Osteocyte (in vitro differentiated cells): ENCODE measurements at places on chromosomes 16 and 17. TPM values are rescaled to one million over a fixed set of nuclear protein-coding genes. Genes with fewer than 3 reads are reported as not detected.

DNA sequence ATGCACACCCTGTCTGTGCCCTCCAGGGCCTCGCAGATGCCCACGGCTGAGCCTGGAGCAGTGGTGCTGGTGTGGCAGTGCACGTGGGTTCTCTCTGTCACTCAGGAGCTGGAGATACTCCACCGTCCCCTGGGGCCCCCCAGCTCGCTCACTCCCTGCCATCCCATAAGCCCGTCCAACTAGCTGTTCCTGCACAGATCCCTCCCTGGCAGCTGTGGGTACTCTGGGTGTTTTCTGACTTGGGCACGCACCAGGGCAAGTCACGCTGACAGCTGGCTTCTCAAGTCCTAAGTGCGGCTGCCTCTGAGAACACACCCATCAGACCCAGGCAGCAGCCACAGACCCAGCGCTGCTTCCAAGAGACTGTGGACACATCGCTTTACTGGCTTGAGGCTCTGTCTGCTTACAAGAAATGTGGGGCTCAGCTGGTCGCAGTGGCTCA is 25.4 kb upstream of the ITGB4 start:
- DNase-seq: no peak

DNA sequence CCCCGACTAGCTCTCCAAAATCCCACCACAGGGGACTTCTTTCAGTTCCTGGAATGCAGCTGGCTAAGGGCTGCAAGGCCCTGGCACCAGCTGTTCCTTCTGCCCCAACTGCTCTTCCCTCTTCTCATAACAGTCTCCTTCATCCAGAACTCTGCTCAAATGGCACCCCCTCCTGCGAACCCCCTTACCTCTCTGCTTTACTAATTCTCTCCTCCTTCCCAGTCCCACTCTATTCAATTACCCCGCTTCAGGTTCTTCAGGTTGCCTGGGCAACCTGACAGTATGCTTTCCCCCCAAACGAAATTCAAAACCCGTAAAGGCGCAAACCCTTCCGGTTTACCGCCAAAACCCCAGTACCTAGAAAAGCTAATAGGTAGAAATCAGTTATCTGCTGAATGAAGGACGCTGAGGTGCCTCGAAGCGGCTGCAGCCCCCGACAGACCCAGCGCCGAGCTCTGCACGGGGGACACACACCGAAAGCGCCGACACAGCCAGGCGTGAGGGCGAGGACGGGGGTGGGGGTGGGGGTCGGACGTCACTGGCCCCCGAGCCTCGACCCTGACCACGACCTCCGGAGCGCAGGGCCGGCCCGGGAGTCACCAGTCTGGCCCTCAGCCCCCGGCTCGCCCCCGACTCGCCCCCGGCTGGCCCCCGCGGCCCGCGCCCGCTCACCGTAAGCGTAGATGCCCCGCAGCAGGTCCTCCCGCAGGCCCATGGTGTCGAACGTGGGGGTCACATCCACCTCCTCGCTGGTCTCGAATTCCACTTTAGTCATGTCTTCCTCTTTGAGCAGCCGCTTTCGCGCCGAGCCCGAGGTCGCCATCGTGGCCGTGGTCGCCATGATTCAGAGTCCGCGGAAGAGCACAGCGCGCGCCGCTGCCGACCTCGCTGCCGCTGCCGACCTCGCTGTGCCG is 550 bp downstream of the EIF4A3 start:
- DNase-seq: no peak

- DNase-seq: no peak
Measured at GRCh38 chr16:27337024-27337423, 23.2 kb downstream of the IL4R start.

DNA sequence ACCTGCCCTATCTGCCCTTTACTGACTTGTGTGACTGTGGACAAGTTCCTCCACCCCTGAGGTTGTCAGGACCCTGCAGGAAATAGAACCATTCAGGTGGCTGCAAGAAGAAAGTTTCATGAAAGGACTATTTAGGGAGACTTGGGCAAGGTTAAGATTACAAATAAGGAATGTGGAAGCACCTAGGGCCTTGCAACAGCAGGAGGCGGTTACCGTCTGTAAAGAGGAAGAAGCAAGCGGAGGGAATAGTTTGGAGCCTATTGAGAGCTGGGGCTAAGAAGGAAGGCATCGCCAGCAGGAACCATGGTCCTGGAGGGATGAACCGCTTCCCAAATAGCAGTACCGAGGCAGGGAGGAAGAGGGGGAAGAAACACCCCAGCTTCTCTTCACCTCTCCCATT is 132.4 kb downstream of the PRKCB start:
- DNase-seq: no peak

DNA sequence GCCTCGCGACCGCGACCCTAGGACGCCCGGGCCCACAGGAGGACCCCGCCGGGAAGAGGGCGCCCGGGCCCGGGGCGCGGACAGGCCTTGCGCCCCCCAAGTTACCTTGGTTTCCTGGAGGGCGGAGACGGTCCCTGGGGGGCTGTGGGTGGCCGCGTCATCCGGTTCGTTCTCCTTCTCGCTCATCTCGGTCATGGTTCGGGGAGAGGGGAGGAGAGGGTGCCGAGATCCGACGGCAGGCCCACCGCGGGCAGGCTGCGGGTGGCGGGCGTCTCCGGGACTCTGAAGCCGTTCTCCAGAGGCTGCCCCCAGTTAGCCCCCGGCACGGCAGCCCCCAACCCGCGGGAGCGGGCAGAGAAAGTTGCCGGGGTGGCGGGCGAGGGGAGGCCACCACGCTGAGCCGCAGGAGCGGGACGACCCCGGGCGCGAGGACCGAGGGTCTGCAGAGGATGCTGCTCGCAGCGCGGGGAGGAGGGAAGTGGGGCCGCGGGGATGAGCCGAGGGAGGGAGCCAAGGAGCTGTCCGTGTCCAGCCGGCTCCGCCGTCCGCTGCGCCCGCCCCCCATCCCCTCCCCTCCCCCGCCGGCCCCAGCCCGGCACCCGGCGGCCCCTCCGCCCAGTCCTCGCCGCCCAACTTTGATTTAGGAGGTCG is at the start of gene STAC2:
Gene STAC2 (minus strand): TSS at position 638 of the 651 bp plus-strand sequence. CDS start 443 bp downstream, at position 195.
- DNase-seq: no peak

GRCh38 chr17:80137131-80137530 is 9.8 kb downstream of the EIF4A3 start:
- DNase-seq: no peak

- DNase-seq: no peak
Measured at GRCh38 chr17:56773124-56773523, 60.6 kb downstream of the C17orf67 start.

- no peak for DNase-seq
Measured at GRCh38 chr16:593406-593805, 3.5 kb downstream of the RAB40C start.

DNA sequence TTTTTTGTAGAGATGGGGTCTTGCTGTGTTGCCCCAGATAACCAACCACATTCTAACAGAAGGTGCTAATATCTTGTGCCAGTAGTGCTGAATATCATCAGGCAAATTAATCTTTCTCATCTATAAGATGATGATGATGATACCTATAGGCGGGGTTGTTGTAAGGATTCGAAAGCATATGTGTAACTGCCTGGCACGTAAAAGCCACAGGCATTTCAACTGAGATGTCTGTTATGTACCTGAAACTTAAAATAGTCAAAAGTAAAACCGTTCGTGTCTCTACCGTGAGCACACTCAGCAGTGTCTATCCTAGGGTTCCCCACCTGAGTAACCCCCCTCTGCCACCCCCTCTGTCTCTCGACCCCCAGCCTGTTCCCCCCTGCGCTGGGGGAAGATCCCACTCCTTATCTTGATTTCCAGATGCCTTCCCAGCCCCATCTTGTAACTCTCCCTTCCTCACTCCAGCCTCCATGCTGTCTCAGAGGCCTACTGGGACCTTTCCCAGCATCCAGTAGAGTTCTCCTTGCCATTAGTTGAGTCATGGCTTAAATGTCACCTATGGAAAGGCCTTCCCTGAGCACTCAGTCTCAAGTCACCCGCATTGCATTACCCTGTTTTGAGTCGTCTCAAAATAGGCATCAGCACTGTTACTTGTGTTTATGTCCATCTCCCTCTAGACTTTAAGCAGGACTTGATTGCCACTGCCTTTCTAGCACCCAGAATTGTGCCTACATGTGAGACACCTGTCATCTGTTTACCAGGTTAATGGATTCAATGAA is 34.1 kb downstream of the CDRT15 start:
- peak; percentile 27 for DNase-seq

DNA sequence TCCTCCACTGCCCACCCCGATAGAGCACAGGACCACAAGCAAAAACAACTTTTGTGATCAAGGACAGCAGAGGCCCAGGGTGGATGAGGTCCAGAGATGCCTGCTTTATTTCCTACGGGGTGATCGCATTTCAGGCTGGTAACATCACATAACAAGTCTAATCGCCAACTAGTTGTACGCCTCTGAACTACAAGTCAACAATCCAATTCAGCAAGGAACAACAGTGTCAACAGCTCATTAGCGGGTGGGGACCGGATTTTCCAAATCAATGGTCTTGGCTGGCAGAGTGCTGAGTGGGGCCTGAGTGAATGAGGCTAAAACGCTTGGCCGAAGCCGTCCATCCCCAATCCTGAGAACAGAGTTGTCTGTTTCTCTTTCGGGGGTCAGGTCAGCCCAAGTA is 17.1 kb downstream of the MRM3 start:
- DNase-seq: no peak

- DNase-seq: peak; percentile 17
Measured at GRCh38 chr16:71352963-71353460, 5.5 kb upstream of the CALB2 start.

DNA sequence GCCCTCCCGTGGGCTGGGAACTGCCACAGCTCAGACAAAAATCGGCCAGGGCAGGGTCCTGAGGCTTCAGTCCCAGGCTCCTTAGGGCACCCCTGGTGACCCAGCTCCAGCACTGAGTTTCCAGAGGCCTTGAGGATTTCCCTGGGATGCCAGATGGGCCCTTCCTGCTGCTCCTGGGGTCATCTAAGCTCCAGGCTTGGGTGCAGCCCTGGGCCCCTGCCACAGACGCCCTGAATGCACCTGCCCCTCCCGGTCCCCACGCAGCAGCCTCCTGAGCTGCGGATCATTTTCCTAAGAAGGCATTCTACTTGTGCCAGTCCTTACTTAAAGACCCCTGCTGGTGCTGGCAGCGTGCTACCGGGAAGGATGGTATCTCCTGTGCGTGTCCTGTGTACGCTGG is 6.0 kb upstream of the RNPS1 start:
- DNase-seq: no peak

DNA sequence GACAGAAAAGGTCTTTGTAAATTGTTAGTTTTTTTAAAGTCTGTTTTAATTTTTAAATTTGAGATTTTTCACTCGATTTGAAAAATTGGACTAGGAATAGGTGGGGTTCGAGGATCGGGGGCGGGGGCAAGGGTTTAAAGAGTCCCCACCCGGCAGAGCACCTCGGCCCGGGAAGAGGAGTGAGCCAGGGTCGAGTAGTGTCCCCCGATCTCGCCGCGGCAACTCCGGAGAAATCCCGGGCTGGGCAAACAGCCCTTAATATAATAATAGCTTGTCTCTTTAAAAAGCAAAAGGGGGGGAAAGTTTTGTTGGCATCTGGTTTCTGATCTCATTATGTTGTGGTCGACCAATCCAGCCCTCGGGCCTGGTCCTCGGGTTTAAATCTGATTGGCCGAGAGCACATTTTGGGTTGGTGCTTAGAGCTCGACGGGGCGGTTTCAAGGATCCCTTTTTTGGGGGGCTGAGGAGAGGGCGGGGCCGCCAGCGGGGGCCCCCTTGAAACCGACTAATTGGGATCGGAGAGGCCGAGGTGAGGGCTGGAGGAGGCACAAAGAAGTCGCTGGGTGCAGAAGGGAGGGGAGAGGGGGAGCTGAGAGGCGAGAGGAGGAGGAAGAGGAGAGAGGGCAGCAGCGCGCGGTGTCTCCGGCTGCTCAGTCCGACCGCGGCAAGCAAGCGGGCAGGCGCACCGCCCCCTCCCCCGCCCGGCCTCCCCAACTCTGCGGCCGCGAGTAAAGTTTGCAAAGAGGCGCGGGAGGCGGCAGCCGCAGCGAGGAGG is at the start of gene FZD2:
Gene FZD2 (plus strand): TSS at position 653 of the 775 bp plus-strand sequence. CDS start 205 bp downstream, outside the sequence.
- peak; percentile 98 for DNase-seq

- DNase-seq: peak; percentile 88
Measured at GRCh38 chr17:38874505-38875400, 4.9 kb downstream of the LASP1 start.

- DNase-seq: no peak
Measured at GRCh38 chr17:17096438-17097178, 54.4 kb downstream of the MPRIP start.

GRCh38 chr16:3998793-3999478 is 117.3 kb downstream of the ADCY9 start:
- no peak for DNase-seq

GRCh38 chr17:49521088-49521450 is 26.0 kb downstream of the NGFR start:
- DNase-seq: no peak

- DNase-seq: no peak
Measured at GRCh38 chr16:23999663-24000062, 163.9 kb downstream of the PRKCB start.

DNA sequence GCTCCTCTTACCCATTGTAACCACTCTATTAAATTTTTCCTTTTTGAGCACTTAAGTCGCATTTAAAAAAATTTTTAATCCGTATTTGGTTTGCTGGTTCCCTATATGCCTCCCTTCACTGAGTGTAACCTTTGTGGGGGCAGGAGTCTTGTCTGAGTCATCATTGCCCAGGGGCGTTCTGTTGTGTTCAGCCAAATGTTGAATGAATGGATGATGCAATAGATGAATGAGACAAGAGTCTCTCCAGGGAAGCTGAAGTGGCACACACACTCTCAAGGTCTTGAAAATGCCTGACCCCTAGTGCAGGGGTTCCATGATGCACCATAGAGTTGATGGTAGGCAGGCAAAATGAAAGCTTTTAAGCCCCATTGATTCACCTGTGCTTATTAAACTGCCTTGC is 123.0 kb upstream of the RBFOX1 start:
- no peak for DNase-seq

- DNase-seq: no peak
Measured at GRCh38 chr16:84754956-84755672, 55.3 kb downstream of the USP10 start.

DNA sequence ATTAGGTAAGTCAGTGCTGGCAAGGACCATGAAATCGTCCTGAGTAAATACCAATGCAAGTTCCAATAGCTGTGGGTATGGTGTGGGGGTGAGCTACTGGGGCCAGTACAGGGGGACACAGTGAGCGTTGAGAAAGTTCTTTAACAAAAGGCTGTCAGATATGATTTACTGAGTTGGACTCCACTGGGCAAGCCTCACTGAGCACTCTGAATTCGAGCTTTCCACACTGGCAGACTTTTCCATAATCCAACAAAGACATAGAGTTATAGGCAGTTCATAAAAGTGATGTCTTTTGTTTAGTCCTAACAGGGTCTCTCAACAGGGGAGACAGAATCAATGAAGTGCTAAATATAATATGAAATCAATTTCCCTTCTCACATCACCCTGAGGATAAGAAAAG is 489.0 kb downstream of the KCNJ2 start:
- no peak for DNase-seq

GRCh38 chr17:45116434-45117016 is 15.8 kb downstream of the PLCD3 start:
- no peak for DNase-seq

HOXB4 gene
- not detected in 2 replicates for total RNA-seq

ODF4 gene
- not detected in 2 replicates for total RNA-seq

KRT17 gene
- 40.5 and 43.2 TPM in 2 replicates for total RNA-seq

DLX3 gene
- not detected in 2 replicates for total RNA-seq

ZNF629 gene
- total RNA-seq: 26.7 and 27.2 TPM in 2 replicates
